ENCODE measurements at places on chromosomes 6 and 20.

- DNase-seq, result peak; percentile 35
Measured at GRCh38 chr6:15735567-15736265, 72.9 kb upstream of the DTNBP1 start.

DNA sequence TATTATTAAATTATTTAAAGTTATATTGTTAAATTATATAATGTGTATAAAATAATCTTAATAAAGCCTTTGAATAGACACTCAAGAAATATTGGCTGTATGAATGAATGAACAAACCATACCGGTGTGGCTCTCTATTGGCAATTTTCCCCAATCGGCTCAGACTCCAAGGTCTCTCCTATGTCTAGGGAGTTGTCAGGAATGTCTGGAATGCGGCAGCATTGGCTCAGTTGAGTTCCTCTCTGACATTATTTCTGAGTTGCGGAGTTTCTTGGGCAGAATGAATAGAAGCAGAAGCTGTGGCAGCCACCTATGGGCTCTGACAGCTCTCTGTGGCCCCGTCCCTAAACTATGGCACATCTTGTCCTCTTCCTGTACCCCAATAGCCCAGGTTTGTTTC lies 111.0 kb downstream of the SOBP start:
- no peak for DNase-seq

DNA sequence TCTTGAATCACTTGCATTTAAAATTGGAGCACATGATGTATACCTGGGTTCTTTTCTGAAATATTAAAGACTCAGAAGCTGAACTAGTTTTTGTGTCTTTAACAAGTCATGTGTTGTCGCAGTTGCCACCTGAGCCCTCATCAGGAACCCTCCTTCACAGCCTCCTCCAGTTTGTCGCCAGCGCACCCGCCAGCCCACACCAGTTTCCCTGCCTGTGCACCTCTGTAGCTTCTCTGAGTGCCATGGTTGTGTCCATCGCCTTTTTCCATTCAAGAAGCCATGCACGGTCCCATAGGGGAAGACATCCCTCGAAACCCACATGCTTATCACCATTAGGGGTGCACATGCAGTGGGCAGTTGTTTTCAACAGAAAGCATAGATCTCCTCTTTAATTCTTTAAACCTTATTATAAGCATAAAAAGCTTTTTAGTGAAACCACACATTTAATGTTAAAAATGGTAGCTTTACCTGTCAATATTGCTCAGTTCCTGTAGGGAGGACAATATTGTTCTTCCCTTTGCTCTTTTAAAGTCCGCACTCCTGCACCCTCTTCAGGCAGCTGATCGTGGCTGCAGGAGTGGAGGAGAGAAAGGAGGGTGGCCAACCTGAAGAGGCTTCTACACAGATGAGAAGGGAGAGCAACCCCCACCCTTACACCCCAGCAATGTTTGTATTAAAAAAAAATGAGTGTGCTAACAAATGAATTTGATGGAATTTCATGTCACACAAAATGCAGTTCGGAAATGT lies 121.9 kb downstream of the CFAP61 start:
- DNase-seq, result no peak

DNA sequence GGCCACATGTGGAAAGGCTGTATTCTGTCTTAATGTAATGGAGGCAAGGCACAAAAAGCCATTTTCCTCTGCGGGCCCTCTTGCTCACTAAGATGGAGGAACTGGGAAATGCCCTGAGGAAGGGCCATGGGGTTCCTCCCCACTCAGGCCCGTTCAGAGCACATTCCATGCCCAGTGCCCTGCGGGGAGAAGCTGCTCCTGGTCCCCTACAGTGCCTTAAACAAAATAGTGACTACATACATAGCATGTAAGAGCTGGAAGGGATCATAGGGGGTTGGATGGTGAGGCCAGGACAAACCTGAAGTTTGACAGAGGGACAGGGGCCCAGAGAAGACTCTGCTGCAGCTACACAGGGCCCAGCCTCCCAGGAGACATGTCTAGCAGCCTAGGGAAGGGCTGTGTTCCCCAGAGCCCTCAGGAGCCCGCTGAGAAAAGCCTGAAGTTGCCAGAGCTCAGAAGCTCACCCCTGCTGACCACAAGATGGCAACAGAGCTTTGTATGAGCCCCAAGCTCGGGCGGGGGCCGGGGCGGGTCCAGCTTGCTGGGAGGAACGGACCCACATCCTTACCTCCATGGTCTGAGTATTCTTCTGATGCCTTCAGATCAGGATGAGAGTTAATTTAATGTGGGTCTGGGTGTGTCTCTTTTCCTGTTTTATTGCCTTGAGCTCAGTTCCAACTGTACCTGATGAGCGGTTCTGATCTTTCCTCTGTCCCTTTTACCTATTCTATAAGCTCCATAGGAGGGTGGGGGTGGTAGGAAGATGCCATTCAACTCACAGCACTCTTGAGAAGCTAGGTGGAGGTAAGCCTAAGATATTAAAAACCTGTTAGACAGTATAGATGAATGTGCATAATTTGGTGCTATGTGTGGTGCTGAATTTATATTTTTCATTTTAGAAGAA lies 242.9 kb downstream of the CDC5L start:
- DNase-seq, result peak; percentile 38

- no peak for DNase-seq
Measured at GRCh38 chr20:45452772-45453691, 16.5 kb upstream of the WFDC2 start.

DNA sequence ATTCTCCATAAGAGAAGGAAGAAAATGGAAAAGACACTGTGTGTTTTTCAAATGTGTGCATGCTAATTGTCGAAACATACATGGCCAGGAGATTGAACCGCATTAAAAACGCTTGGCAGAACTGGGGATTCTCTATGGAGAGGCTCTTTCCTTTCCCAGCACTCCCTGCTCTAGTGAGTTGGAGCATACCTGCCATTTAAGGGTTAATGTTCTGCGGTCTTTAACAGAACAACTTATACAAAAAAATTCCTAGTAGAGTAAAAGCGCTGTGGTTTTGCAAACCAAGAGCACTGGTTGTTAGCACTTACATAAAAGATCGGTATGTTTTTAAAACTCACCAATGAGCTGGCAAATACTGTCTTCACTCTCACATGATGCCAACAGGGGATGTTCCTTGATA lies 1.5 kb downstream of the TAGAP start:
- no peak for DNase-seq

- no peak for DNase-seq
Measured at GRCh38 chr6:157513004-157513603, 132.1 kb downstream of the ZDHHC14 start.

GRCh38 chr6:47478233-47479139 lies 897 bp downstream of the CD2AP start:
- DNase-seq, result no peak

DNA sequence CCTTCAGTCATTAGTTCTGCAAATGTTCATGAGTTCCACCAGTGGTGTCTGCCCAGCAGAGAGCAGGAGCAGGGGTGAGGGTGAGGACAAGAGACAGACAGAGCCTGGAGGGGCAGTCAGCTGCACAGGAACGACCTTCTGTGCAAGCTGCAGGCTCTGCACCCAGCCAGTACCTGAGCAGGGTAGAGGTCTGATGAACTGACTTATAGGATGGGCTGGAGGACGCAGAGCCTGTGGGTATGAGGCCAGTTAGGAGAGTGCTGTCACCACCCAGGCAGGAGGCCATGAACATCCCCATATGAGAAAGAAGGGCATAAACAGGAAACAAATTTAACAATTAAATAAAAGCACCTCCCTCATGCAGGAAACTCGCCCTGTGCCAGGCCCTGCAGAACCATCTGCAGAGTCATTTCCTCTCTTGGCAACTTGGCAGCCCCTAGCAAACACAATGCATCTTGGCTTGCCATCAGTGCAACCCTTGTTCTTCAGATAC lies 17.9 kb downstream of the C6orf15 start:
- no peak for DNase-seq

GRCh38 chr6:41824571-41825569 lies 37.4 kb downstream of the TOMM6 start:
- no peak for DNase-seq

GRCh38 chr6:157200611-157201010 lies 122.7 kb downstream of the TMEM242 start:
- DNase-seq, result no peak

DNA sequence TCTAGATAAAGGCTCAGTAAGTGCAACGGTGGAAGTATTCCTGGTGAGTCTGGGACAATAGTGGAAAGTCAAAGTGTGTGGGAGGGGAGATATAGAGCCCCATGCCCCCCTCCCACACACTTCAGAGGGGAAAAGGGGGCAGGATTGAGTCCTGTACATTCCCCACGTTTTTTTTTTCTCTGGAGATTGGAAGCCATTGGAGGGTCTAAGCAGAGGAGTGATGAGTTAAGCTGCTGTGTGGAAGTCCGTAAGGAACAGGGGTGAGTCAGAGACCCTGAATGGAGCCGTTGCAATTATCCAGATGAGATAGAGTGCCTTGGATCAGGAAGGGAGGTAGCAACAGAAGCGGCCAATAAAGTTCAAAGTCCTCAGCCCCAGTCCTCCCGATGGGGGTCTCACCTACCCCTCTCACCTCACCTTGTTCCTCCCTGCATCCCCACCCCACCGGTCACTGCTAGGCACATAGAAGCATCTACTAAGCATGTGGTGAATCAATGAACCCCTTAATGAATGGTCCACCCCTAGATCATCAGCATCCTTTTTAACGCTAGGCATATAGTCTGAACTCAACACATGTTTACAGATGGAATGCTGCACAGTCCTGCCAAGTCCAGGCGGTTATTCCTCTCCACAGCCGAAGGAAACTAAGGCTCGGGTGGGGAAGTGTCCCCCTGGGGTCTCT lies 662 bp upstream of the SLC9A8 start:
- DNase-seq, result no peak

- no peak for DNase-seq
Measured at GRCh38 chr20:7147220-7147601, 379.7 kb downstream of the BMP2 start.

DNA sequence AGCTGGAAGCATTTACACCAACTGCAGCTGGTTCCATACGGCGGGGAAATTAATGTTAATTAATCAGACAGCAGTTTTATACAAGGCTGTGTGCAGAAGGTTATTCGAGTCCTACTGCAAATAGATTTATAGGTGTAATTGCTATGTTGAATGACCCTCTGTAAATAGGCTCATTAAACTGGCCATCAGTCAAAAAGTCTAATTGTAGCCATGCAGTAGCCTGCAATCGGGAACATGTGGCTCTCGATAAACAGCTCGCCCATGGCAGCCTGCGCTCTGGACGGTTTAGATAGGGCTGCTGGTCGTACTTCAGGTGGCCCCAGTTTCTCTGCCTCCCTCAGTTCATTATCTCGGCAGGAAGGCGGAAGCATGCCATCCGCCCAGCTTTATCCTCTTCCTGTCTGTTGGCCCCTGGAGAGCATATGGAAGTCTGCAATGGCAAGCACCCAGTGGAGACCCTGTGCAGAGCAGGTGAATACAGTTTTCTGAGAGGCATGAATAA lies 143.2 kb downstream of the MBOAT1 start:
- DNase-seq, result no peak

DNA sequence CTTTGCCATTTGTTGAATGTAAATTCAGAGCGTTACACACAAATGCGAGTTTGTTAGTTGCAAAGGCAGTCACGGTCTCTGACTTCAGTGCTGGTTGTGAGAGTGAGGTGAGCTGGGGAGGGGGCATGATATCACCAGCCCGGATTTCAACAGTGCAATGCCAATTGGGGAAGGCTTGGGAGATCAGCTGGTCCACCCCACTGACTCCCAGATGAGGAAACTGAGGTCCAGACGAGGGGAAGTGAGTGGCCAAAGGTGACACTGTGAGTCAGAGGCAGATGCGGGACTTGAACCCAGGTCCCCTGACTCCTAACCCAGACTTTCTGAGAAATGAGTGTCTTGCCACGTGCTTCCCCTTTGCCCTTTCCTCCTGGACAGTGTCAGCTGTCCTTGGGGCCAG lies 62.1 kb downstream of the CEBPB start:
- DNase-seq, result no peak

DNA sequence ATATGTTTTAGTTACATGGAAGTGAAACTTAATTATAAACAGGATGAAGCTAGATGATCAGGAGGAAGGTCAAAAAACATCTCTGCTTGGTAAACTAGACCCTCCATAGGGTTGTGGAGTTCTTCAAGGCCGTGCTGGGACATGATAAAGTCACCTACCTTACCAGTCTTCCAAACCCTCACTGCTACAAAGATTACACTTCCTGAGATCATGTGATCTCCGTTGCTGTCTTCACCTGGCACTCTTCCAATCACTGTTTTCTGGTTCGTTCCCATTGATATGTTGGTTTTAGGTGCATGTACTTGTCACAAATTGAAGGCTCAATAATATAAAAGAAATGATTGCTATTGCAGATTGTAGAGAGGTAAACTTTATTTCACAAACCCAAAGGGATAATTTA lies 161.5 kb upstream of the MAN1A1 start:
- no peak for DNase-seq

GRCh38 chr6:87789198-87789899 lies 87.3 kb upstream of the AKIRIN2 start:
- no peak for DNase-seq

GRCh38 chr6:159969204-159969912 lies 476 bp downstream of the IGF2R start:
- no peak for DNase-seq

DNA sequence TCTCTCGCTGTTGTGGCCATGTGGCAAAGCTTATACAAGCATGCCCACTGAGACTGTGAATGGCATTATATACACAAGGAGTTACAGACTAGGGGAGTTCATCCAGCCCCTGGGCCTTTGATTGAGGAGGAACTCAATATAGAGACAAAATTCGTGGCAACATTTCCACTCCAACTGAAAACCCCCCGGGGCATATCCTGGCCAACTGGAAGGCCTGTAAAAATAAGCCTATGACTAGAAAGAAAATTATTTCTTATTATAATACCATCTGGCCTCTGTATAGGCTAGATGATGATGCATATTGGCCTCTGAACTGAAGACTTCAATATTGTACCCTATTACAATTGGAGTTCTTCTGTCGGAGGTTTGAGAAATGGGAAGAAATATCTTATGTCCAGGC lies 175.5 kb upstream of the GJE1 start:
- no peak for DNase-seq

- no peak for DNase-seq
Measured at GRCh38 chr6:121652726-121653623, 217.5 kb downstream of the GJA1 start.

DNA sequence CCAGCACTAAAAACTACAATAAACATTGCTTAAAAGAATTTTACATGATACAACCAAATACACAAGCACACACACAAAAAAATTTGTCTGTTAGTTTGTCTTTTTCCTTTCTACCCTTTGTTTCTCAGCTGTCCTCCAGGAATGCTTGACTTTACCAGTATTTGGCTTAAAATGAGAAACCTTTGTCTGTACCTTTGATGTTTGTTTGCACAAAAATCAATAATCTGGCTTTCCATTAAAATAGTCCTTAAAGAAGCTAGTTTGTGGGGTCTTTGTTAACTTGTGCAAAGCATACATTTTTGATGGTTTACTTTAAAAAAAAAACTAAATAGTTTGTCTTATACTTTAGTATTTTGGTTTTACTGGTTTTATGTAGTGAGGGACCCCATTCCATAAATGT lies 49.3 kb downstream of the RPRD1B start:
- DNase-seq, result no peak

DNA sequence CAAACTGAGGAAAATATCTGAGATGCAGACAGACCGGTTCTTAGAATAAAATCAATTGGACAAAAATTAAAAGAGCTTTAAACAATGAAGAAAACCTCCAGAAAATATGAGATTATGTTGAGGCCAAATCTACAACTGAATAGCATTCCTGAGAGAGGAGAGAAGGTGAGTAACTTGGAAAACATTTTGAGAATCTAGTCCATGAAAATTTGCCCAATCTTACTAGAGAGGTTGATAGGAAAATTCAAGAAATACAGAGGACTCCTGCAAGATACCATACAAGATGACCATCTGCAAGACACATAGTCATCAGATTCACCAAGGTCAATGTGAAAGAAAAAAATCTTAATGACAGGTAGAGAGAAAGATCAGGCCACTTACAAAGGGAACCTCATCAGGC lies 437.7 kb upstream of the ADGRB3 start:
- DNase-seq, result no peak
